SHP77 treated with DMSO at 0.1 percent for 48 hours (cell line): ENCODE measurements at places on chromosomes 1 and 21.
A peak's percentile ranks its signal among the peaks of the same experiment; 100 is the strongest.

DNA sequence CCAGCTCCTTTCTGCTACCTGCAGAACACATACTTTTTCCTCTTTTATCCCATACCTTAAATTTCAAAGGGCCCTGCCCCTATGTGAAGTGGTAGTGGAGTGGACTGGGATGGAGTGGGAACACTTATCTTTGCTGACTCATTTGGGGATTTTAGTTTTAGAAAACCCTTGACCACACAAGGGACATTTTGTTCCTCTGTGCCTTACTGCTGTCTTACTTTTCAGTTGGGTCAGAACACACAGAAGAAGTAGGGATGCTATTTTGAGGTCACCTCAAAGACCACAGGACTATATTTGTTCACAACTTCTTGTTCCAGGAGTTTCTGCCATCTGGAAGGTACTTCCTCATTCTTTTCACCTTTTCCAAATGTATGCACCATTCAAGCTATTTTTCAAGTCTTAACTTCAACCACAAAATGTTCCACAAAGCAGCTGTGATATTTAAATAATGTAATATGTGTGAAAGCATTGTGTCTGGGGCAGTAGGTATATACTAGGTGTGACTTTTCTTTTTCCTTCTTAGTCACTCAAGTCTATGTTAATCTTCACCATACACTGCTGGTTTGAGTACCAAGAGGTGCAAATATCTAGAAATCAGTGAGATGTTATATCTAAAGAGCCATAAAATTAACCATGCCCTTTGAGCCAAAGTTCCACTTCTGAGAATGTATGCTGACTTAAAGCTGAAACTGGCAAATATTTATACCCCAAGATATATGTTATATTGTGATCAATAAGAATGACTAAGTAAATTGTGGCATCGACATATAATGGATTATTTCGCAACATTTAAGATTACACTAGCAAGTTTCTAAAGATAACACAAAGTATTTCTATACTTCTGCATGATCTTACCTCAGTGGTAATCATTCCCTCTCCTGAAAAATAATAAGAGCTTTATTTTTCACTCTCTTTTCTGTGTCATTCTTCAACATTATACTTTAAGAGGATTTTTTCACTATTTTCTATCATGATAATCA is 308.5 kb downstream of the MRPL39 start:
- DNase-seq: no peak

DNA sequence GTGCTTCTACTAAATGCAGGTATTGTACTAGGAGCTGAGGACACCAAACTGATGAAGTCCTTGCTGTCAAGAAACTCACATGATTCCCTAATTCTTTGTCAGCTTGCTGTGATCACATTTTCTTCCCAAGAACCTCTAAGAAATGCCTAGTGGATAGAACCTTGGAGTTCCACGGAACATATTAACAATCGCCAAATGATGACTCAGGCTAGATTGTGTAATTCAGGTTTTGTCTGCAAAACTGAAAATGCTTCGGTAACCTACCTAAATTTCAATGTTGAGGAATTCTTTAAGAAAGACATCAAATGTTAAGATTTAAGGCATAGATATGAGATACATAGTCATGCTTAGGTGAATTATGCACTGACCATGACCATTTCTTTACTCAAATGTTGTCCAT is 1.7 kb upstream of the GADD45A start:
- no peak for DNase-seq

- no peak for DNase-seq
Measured at GRCh38 chr1:57889676-57890320, 465.9 kb upstream of the DAB1 start.

DNA sequence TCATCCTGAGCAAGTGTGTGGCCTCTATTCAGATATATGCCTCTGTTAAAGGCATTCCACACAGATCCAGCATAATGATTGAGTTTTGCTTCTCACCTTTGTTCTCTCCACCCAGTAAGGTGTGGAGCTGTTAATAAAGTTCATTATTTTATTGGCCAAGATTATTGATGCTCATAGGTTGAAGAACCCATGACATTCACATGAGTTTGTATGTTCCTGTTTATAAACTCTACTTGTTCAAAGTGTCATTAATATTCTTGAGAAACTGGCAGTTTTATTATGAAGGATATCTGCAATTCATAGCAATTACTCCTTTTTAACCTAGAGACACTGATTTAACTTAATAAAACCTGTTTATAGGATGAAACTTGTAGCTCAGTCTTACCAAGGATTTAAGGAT is 22.0 kb downstream of the IVNS1ABP start:
- DNase-seq: no peak

- no peak for DNase-seq
Measured at GRCh38 chr1:212060632-212061472, 25.3 kb downstream of the DTL start.

GRCh38 chr1:90558126-90558525 is 159.0 kb downstream of the BARHL2 start:
- no peak for DNase-seq

GRCh38 chr1:61162520-61163258 is 80.3 kb downstream of the NFIA start:
- no peak for DNase-seq

DNA sequence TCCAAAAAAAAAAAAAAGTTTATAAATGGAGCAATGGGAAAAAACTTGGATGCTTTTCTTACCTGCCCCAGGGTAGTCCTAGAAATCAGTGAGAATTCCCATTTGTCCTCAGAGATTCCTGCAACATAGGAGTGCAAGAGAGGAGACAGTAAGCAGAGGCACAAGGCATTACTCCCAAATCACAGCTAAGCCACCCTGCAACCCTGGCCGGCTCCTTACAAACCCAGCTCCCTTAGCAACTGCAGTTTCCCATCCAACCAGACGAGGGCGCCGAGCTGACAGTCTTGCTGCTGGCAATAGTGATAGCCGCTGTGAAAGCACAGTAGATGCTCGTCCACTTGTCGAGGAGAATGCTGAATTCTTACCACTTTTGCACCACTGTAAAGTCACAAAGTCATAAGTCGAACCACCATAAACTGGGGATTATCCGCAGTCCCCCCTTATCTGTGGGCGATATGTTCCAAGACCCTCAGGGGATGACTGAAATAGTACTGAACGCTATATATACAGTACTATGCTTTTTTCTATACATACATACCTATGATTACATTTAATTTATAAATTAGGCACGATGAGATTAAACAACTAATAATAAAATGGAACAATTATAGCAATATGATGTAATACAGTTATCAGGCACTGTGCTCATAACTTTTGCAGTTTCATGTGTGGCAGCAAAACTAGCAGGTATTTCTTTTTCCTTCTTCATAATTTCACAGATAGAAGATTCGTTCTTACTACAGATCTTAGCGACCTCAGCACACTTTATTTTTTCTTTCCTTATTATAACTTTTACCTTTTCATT is 6.0 kb upstream of the PITHD1 start:
- peak; percentile 44 for DNase-seq

GRCh38 chr1:187037973-187038553 is 209.3 kb downstream of the PLA2G4A start:
- DNase-seq: no peak
